ENCODE measurements at places on chromosomes 11 and 22.

GRCh38 chr11:47887910-47888569, 39.9 kb upstream of the NUP160 start:
- no peak for DNase-seq

DNA sequence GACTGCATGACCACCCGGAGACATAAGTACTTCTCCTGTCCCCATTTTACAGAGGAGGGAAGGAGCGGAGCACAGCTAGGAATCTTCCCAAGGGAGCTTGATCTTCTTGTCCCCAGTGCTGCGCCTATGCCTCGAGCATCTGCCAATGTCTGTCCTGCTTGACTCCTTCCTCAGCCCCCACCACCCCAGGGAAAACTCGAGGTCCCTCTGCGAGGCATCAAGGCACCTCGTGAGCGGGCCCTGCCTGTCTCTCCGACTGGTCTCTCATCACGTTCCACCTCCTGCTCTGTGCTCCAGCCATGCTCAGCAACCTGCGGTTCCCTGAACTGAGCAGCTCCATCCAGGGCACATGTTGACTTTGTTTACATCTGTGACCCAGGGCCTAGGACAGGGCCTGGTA, 2.5 kb downstream of the NCF4 start:
- DNase-seq: no peak

DNA sequence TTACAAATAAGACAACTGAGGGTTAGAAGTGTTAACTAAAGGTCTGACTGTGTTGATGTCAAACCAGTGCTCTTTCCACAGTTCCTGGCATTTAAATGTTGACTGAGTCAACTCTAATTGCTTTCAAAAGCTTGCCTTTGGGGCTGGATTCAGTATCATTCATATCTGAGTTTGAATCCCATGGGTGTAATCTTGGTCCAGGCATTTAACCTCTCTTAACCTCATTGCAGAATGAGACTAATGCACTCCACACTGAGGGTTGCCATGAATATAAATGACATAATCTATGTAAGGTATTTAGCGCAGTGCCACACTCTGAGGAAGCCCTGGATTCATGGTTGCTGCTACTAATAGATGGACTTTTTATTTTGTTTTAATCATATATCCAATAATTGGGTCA, 274.3 kb downstream of the DDX10 start:
- DNase-seq: no peak

GRCh38 chr11:83659466-83659865, 373.3 kb upstream of the CCDC90B start:
- no peak for DNase-seq

GRCh38 chr11:34075178-34075820, 23.8 kb downstream of the CAPRIN1 start:
- DNase-seq: no peak

DNA sequence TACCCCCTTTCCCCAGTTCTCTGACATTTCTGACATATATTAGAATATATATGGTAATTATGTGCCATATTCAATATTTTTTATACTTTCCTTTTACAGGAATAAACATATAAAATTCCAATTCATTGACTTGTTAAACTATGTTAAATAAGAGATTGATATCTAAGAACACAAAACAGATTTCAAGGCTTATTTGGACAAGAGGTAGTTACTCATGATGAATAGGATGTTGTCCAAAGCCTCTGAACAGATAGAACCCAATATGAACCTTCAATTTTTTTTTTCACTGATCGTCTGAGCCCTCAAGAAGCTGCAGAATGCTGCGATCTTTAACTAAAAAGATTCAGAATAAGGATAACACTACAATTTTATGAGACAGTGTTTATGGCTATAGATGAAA, 340.3 kb downstream of the LUZP2 start:
- DNase-seq: no peak

DNA sequence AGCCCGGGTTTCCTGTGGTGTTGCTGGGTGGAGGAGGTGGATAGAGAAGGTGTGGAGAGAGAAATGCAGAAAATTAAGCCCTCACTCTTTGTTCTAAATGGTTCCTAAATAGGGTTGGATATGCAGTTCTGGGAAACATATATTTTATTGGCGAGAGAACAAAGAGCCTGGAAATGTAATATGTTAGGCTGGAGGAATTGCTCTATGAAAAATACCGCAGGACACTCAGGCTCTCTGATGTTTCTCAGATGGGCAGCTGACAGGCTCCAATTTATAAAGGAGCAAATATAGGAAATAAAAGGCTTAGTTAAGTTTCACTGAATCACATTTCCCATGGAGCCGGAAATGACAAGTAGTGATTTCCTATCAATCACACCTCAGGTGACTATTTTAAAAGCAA, 428.0 kb downstream of the TMEM135 start:
- no peak for DNase-seq

DNA sequence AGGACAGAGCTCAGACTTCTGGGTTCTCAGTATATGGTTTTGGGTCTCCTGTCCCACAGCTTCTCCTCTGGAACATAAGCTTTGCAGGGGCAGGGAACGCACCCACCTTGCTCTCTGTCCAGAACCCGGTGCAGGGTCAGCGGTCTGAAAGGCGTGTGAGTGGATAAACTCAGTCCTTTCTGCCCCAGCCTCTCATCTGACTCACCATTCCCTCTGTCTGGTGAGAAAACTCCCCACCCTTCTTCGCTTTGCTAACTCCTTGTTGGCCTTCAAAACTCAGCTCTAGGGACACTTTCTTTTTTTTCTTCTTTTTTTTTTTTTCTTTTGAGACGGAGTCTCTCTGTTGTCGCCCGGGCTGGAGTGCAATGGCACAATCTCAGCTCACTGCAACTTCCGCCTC, 68.9 kb upstream of the NUP50 start:
- no peak for DNase-seq

GRCh38 chr22:46162285-46162684, 12.0 kb downstream of the PPARA start:
- no peak for DNase-seq

GRCh38 chr11:12273618-12273995, 103.8 kb upstream of the PARVA start:
- no peak for DNase-seq

DNA sequence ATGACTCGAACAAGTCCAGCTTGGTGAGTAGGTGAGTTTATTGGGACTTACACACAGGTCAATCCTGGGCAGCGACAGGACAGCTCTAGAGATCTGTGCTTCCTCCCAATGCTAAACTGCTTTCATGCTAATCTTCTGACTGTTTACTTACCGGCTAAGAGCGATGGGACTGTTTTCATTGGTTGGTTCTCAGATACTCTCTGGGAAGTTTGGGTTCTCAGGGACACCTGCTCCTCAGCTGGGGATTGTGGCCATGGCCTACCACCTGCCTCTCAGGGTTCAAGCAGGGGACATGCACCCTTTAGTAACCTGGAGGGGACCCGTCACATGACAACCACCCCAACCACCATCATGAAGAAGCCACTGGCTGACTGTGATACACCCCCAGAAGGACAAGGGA, 13.1 kb downstream of the APOL2 start:
- no peak for DNase-seq

DNA sequence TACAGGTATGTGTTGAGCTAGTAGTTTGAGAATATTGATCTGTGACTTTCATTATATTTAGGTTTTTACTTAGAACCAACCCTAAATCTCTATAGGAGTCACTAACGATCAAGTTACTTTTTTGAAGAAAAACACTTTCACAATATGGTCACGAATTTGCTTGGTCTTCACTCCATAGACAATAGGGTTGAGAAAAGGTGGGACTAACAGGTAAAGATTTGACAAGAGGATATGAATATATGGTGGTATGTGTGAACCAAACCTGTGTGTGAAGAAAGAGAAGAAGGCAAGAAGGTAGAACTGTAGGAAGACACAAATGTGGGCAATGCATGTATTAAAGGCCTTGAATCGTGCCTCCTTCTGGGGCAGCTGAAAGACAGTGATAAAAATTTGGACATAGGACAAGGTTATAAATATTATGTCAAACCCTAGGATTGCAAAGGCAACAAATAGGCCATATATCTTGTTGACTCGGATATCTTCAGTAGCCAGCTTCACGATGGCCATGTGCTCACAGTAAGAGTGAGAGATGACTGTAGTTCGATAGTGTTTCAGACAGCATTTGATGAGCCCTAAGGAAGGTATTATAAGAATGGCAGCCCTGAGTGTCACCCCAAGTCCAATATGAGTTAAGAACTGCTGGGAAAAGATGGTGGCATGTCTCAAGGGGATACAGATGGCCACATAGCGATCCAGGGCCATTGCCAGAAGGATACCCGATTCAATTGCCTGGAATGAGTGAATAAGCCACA, 6.4 kb downstream of the OR52A5 start:
- DNase-seq: no peak

- DNase-seq: no peak
Measured at GRCh38 chr11:66958956-66959274, 732 bp upstream of the PC start.

- DNase-seq: no peak
Measured at GRCh38 chr22:47435204-47435487, 672.7 kb downstream of the TBC1D22A start.

GRCh38 chr22:34842630-34843029, 223.3 kb upstream of the ISX start:
- DNase-seq: no peak

DNA sequence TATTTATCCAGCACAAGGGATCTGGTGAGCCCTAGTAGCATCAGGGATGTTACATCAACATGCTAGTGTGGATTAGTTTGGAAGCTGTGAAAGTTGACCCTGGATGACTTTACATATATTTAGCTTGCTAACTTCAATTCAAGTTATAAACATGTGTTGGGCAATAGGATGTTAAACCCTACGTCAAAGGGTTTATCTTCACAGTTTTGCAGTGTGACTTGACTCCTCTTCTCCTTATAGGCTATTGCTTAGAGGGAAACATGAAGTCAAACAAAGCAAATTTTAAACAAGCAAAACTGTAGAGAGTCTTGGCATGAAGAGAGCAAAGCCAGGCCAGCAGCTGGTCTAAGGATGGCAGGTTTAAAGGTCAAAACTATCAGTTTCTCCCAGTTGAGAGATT, 11.3 kb upstream of the CTSC start:
- no peak for DNase-seq

DNA sequence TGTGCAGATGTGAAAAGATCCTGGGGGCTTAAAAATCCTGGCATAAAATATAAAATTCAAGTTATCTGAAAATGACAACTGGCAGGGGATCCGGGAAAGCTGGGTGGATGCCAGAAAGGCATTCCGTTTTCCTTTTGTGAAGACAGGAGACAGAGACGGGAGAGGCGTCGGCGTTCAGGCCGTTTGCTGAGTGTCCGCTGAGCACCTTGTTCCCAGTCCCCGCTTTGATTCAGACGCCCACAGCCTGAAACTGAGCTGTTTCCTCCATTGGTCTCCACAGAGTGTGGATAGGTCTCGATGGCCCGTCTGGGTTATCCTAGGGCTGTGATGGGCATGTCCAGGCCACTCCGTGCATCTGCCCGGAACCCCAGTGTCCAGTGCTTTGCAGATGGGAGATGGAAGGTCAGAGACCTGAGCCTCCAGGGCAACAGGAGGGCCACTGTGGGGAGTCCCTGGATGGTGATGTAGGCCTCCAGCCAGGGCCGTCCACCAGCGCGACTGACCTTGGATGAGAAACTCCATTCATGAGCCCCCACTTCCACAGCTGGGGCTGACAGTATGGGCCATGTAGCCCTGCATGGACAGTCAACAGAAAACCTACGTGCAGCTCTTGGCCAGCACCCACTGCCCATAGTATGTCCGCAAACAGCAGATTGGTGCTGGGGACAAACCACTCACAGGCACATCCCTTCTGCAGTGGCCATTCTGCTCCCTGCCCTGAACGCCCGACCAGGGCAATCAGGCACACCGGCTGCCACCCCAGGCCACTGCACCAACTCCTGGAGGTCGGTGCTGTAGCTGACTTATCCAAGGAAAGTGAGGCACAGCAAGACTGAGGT, 11.6 kb downstream of the MRGPRF start:
- DNase-seq: no peak

- DNase-seq: no peak
Measured at GRCh38 chr11:41020259-41020658, 439.2 kb downstream of the LRRC4C start.

DNA sequence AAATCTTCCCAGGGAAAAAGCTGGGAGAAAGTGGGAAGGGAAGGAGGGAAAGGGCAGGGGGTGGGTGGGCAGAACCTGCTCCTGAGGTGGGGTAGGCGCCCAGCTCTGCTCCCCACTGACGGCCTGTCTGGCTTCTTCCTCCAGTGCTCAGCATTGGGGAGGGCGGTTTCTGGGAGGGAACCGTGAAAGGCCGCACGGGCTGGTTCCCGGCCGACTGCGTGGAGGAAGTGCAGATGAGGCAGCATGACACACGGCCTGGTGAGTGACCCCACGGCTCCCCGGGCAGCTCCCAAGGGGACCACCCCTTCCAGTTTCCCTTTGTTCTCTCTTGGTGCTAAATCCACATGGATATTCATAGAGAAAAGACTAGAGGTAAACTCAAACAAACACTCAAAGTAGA, 25.9 kb downstream of the SHANK3 start:
- DNase-seq: no peak

DNA sequence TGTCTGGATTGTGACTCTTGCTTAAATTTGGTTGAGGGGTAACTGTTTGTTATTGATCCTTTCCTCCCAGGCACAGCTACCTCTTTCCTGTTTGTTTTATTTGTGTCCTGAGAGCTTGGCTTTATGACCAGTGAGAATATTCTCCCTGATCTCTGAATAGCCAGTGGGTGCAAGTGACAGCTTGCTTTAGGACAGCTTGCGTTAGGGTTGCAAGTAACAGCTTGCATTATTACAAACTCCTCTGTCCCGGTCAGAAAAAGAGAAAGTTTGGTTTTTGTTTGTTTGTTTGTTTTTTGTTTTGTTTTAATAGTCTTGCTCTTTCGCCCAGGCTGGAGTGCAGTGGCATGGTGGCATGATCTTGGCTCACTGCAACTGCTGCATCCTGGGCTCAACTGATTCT, 3.3 kb upstream of the KLHL22 start:
- DNase-seq: no peak

DNA sequence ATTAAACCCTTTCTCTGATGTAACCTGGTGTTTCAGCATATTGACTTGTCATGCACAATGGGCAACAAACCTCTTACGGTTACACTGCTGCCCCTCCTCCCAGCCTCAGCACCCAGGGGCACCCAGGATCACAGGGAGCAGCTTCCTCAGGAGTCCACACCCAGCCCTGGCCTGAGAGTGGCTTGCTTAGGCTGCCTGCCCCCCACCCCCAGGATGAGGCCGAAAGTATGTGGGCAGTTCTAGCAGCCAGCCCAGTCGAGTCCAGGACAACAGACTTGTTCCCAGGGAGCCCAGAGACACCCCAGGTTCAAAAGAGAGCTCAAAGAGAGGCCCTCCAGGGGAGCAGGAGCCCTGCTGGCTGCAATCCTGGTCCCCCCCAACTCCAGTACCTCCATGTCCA, 108.1 kb upstream of the THY1 start:
- DNase-seq: no peak

- DNase-seq: no peak
Measured at GRCh38 chr11:67366546-67366945, 6.9 kb downstream of the CLCF1 start.

DNA sequence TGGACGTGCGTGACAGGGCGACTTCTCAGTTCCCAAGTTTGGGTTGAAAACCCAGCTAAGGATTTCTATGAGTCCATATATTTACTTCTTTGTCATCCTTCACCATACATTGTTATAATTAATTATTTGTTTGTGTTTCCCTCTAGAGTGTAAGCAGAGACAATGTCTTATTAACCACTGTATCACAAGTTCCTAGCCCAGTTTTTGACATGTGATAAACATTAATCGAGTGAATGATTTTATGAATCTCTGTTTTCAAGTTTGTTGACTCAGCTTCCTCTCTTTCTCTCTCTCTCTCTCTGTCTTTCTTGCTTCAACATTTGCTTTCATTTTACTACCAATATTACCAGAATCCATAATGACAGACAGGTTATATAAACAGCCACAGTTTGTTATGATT, 1259.6 kb upstream of the TENM4 start:
- DNase-seq: no peak
